GM23338 (cell line): ENCODE measurements at places on chromosomes 7 and 10.

GRCh38 chr7:22082886-22083703, 137.4 kb upstream of the CDCA7L start:
- DNase-seq: peak; percentile 95

GRCh38 chr7:24197852-24198251, 86.1 kb upstream of the NPY start:
- DNase-seq: no peak

DNA sequence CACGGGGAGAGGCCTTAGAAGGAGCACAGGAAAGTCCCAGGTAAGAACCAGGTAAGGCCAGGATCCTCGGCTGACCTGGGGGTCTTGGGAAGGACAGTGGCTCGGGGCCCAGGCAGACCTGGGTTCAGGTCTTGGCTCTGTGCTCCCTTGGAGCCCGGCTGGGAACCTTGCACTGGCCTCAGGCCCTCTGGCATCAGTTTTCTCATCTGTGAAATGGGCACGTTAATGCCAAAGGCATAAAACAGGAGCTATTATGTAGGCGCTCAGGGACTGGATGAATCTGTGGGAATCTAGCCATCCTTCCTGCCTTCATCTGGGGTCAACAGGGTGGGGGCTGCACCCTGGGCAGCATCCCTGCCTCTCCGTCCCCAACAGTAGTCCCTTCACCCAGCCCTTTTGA, 8.3 kb upstream of the SLC29A4 start:
- DNase-seq: no peak

DNA sequence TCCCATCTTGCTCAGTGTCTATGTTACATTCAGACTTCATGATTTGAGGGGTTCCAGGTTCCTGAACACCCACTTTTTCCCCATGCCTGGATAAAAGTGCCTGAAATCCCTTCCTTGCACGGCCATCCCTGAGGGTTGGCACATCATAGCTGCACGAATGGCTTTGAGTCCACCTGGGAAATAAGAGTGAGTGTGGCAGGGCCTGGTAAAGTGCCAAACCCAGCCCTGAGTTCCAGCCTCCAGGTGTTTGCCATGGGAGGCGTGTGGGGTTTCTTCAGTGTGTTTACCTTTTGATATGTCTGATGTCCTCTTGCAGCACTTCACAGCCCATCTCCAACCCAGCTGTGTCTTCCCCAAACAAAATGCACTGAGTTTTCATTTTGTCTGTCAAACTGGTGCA, 145.7 kb downstream of the PAXIP1 start:
- DNase-seq: no peak

- no peak for DNase-seq
Measured at GRCh38 chr7:84387595-84387994, 193.0 kb upstream of the SEMA3A start.

DNA sequence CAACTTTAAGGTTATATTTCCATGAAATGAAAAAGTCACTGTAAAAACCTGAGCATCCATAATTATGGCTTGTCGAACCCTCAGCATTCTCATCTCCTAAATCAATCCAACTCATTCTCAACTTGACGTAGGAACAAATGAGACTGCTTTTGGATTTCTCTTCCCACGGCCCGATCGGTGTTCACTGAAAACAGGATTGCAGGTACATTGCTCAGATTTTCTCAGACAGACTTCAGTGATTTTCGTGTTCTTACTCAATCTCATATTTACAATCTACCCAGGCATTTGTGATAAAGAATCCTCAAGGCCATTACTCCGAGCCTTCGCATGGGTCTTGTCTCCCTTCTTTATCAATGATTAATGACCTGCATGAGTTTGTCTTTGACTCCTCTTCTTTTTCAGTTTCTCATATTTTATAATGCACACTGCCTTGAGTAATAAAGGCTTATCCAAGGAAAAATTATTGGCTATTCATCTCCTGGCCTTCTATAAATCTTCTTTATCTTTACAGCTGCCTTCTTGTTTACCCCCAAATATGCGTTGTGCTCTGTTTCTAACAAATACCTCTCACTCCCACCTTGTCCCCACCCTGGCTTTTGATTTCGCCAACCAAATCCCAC, 90.4 kb upstream of the MYO3A start:
- no peak for DNase-seq

- no peak for DNase-seq
Measured at GRCh38 chr7:94492601-94493000, 17.0 kb upstream of the CASD1 start.

- DNase-seq: no peak
Measured at GRCh38 chr10:7027237-7027912, 383.5 kb downstream of the SFMBT2 start.

- DNase-seq: peak; percentile 35
Measured at GRCh38 chr7:69078997-69079769, 519.1 kb upstream of the AUTS2 start.

DNA sequence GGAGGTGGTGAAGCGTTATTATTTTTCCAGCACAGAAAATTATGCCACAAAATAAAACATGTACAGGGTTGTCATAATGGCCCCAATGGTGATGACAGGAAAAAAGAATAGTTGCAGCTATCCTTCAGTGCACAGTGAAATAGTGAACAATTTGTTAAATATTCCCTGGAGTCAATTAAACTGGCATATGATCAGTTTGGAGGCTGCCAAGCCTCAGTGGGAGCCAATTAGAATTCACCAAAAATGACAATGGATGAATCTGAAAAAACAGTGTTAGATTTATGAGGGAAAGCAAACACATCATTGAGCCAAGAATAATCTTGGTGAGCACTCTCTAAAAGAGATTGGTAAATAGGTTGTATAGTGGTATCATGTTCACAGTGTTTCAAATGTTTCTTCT, 146.3 kb downstream of the OTUD1 start:
- no peak for DNase-seq

DNA sequence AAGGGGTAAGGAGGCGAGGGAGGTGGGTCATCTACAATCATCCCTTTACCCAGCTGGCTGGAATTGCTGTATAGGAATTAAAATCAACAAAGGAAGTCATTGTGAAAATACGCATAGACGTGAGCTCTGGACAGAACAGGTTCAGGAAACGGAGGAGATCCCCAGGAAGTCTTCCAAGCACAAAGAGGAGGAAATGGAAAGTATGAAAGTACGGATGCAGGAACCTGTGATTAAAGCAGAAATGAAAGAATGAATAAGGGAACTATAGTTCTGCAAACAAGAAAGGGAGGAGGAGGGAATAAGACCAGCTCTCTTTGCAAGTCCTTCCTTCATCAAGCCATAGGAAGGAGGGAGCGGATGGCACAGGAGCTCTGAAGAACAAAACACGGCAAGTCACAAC, 61.8 kb downstream of the PYROXD2 start:
- no peak for DNase-seq

DNA sequence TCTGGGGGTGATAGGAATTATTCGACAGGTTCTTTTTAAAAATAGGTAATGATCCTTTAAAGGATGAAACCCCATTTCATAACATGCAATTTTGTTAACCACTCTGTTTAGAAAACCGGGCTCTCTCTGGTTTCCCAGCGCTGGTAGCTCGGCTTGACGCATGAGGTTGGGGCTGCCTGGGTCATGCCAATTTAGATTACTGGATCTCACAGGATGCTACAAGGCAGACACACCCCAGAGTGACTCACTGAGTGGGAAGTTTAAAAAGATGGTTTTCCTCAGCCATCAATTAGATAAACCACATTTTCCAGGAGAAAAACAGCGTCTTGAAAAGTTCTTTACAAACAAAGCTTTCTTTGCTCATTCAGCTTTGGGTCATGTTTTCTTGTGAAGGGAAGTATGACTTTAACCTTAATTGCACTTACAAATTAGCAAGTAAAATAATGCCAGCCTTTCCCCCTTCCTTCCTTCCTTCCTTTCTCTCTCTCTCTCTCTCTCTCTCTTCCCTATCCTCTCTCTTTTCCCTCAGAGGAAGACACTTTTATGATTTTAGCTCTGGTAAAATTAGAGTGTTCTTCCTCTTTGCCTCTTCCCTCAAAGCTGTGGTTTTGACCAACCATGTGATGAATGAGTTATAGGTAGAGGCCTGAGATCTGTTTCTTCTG, 99.8 kb downstream of the EPDR1 start:
- DNase-seq: no peak
